ENCODE measurements at places on chromosomes 1 and 21. TPM values are rescaled to one million over a fixed set of nuclear protein-coding genes. Genes with fewer than 3 reads are reported as not detected.

- DNase-seq, result no peak
Observed at GRCh38 chr1:12760256-12760795, 13.2 kb upstream of the PRAMEF12 start.

GRCh38 chr1:234047123-234047522 lies 142.6 kb downstream of the SLC35F3 start:
- no peak for DNase-seq

DNA sequence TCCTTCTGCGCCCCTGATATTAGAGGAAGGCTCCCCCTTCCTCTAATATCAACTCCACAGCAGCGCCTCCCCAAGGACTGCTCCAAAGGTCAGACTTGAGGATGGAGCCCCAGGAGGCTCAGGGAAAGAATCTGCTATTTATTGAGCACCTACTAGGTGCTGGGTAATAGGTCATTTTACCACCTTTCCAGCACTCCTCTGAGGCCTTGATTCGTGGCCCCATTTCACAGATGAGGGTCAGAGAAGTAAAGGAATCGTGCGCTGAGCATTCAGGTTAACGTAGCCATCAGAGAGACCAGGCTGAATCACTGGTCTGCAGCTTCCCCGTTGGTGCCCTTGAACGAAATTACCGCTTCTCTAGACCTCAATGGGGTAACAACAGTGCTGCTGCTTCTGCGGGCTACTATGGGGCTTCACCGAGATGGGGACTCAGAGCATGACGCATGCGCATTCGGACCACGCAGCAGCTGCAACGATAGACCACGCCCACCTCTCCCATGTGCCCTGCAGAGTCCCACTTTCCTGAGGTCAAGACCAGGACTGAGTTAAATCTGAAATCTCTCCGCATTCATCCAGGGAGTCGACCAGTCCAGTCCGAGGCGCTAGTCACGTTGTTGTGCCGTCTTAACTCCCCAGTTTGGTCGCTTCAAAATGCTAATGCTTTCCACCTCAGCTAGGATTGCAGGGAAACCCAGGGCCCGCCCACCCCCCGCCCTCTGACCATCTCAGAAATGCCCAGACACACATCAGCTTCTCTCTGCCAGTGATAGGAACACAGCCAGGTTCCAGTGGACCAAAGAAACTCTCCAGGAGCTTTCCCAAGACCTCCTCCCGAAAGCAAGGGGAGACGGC lies 12.9 kb downstream of the CAMK2N1 start:
- no peak for DNase-seq

Gene AADACL3
- total RNA-seq, result not detected

DNA sequence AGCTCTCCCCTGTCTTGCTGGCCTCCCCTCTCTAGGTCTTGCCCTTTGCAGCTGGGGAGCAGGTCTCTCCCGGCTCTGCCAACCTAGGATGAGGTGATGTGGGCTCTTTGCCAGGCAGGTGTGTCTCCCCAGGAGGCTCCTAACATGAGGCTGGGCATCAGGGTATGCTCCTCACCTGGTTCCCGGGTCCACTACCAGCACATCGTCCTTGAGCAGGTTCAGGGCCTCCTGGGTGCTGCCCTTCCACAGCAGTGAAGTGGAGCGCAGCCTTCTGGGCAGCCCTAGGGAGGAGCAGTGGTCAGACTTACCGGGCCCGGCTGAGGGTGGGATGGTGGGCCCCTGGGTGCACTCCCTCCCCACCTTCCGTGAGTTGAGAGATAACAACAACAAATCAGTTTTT lies 17.5 kb downstream of the LACTBL1 start:
- DNase-seq, result no peak

DNA sequence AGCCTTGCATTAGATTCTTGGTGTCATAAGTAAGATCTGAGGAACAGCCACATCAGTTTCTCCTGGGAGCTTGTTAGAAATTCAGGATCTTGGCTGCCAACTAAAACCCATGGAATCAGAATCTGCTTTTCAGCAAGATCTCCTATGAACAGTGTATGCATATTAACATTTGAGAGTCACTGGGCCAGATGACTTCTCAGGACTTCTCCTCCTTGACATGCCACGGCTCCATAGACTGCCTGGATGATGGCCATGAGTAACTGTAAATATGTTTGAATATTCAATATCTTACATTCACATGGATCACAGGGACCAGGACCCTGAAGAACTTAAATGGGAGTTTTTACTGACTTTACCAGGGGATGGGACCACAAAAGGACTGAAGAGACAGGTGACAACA lies 148.0 kb downstream of the HHAT start:
- no peak for DNase-seq

GRCh38 chr1:236746785-236747184 lies 48.3 kb upstream of the MTR start:
- no peak for DNase-seq

- DNase-seq, result no peak
Observed at GRCh38 chr1:14956579-14957195, 196.9 kb upstream of the TMEM51 start.

Measured in epithelial cell of proximal tubule (primary cell).